Stimulated activated CD4-positive, alpha-beta T cell treated with anti-CD3 and anti-CD28 coated beads, Interleukin-15, amount 100 ng/mL, for 48 hours (primary cell): ENCODE measurements at places on chromosomes 2 and 18.

DNA sequence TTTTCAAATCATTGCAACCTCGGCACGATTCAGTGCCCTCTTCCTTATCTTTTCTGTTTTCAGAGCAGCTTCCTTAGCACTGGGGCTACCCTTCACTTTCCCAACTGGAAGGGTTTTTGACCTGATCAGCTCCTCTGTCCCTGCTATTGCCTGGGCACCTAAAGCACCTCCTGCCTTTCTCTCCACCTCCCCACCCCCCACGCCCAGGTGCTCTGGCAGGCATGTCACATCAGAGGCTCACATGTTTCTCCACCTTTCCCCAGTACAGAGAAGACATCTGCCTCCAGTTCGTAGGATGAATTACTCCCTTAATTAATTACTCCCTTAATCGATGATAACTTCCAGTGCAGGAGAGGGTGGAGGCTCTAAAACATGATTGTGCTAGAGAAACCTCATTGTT, 88.7 kb upstream of the LCLAT1 start:
- DNase-seq, result no peak

- DNase-seq, result no peak
Measured at GRCh38 chr2:85433511-85434089, 15.1 kb downstream of the SH2D6 start.

DNA sequence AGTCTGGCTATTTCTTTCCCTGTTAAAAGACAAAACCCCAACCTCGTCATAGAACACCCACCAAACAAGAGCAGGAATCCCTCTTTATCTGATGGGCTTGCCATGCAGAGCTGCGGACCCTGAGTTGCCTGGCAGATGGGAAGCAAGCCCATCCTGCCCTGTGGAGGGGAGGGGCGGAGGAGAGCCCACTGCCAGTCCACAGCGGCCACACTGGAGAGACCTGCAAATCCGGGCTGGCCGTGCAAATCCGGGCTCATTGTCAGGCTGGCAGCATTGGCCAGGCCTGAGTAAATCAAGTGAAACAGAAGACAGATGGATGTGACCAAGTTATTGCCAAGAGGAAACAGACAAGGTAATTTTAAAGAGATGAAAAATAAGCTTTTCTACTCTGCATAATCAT, 22.0 kb downstream of the MYL12B start:
- DNase-seq, result no peak

GRCh38 chr2:120255986-120256650, 3.5 kb downstream of the RALB start:
- no peak for DNase-seq

DNA sequence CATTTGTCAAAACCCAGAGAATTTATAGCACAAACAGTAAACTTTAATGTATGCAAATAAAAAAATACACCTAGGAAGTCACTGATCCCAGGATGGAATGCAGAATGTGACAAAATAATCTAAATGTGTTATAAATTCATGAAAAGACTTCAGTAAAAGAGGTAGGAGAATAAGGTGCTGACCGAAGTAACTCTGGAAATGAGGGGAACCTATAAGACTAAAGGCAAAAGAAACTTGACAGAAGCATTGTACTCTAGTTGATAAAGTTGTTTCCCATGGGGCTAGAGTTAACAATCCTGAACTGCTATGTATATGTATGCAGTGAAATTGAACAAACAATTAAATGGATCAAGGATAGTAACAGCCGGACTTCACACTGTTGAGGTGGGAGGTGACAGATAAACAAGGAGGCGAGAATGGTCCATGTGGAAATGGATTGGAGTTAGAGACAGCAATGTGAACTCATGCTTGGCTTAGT, 24.5 kb downstream of the IRS1 start:
- no peak for DNase-seq
